ENCODE measurements at places on chromosomes 11 and 22. TPM values are rescaled to one million over a fixed set of nuclear protein-coding genes. Genes with fewer than 3 reads are reported as not detected.

DNA sequence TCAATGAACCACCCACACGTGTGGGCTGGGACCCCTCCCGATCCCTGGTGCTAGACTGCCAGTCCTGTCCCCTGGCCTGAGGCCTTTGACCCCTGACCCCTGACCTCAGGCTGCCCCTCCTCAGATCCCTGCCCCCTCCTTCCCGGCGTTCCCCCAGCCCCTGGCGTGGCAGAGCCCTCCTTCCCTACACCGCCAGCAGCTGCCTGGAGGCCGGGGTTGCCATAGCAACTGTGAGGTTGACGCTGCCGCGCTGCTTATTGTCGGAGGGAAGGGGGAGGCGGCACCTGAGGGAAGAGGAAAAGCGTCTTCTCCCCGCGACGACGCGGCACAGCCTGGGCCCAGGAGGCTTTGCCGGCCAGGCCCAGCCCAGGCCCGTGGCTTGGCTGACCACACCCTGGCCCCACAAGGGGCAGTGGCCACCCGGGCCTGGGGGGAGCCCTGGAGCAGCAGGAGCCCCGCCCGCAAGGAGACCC lies 32.6 kb downstream of the SHANK3 start:
- no peaks in the 10 kb centered on the region for H3K27me3 ChIP-seq
- no peak overlapping the region for H3K27ac ChIP-seq
- H3K4me1 ChIP-seq, result peaks cover 11% of the 10 kb centered on the region
- no peak for DNase-seq

- no peaks in the 10 kb centered on the region for H3K27me3 ChIP-seq
- H3K4me1 ChIP-seq, result no peaks in the 10 kb centered on the region
- H3K36me3 ChIP-seq, result no peaks in the 10 kb centered on the region
- H3K27ac ChIP-seq, result no peak overlapping the region
- no peak overlapping the region for H3K4me3 ChIP-seq
- no peak for DNase-seq
Observed at GRCh38 chr11:83641511-83641910, 355.3 kb upstream of the CCDC90B start.

DNA sequence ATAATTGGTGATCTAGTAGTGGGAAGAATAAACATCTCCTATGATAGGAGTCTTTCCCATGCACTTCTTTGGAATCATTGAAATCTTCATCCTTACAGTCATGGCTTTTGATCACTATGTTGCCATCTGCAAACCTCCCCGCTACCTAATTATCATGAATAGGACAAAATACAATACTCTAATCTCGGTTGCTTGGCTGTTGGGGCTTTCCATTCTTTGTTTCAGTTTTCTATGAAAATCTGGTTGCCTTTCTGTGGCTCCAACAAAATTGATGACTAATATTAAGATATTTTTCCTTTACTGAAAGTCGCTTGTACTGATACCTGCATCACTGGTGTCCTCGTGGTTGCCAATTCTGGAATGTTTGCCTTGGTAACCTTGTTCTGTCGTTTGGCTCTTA lies 11.9 kb downstream of the OR4C6 start:
- H3K4me1 ChIP-seq, result no peaks in the 10 kb centered on the region
- no peak for DNase-seq
- H3K4me3 ChIP-seq, result no peak overlapping the region
- no peaks in the 10 kb centered on the region for H3K27me3 ChIP-seq
- H3K36me3 ChIP-seq, result no peaks in the 10 kb centered on the region

- H3K27ac ChIP-seq, result no peak overlapping the region
- no peak for DNase-seq
- H3K4me1 ChIP-seq, result no peaks in the 10 kb centered on the region
- no peak overlapping the region for H3K4me3 ChIP-seq
- H3K36me3 ChIP-seq, result no peaks in the 10 kb centered on the region
Observed at GRCh38 chr11:11211888-11212287, 141.2 kb downstream of the CSNK2A3 start.

GRCh38 chr11:61828629-61829407 lies 718 bp downstream of the FADS2 start:
- no peaks in the 10 kb centered on the region for H3K27me3 ChIP-seq
- peak; percentile 57 for DNase-seq
- H3K27ac ChIP-seq, result peak overlapping the region; percentile 96

The TNKS1BP1 gene
- total RNA-seq, result 24.3 TPM

DNA sequence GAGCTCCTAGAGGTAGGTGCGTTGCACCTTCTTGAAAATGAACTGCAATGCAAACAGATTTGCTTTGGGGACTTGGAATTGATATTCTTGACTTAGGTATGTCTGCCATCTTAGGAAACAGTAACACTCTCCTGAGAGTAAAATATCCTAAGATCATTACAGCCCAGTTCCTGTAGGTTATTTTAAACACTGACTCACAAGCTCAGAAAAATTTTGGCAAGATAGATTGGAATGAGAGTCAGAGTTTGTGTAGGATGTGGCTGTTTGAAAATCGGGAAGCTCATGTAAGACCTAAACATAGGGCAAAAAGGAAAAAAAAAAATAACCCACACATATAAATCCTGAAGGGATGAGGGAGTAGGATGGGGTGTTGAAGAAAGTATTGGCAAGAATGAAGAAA lies 377.0 kb upstream of the LRRC4C start:
- H3K27me3 ChIP-seq, result no peaks in the 10 kb centered on the region
- H3K27ac ChIP-seq, result no peak overlapping the region
- no peak for DNase-seq
- H3K36me3 ChIP-seq, result no peaks in the 10 kb centered on the region
- H3K4me1 ChIP-seq, result no peaks in the 10 kb centered on the region
- no peak overlapping the region for H3K4me3 ChIP-seq

DNA sequence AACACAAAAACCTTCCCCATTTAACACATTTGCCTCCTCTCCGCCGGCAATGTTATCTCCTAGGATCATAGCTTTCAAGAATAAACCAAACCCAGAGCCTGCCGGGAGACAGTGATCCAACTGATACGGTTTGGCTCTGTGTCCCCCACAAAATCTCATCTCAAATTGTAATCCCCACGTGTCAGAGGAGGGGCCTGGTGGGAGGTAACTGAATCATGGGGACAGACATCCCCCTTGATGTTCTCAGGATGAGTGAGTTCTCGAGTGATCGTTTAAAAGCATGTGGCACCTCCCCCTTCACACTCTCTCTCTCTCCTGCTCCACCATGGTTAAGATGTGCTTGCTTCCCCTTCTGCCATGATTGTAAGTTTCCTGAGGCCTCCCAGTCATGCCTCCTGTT lies 33.3 kb downstream of the RBFOX2 start:
- no peak for DNase-seq
- H3K4me1 ChIP-seq, result no peaks in the 10 kb centered on the region
- no peak overlapping the region for H3K4me3 ChIP-seq
- no peaks in the 10 kb centered on the region for H3K36me3 ChIP-seq

The MN1 gene
- total RNA-seq, result 0.07 TPM

- no peaks in the 10 kb centered on the region for H3K36me3 ChIP-seq
- no peaks in the 10 kb centered on the region for H3K4me1 ChIP-seq
- DNase-seq, result no peak
- H3K4me3 ChIP-seq, result no peak overlapping the region
- H3K27me3 ChIP-seq, result peaks cover 8% of the 10 kb centered on the region
Observed at GRCh38 chr11:120545813-120546212, 34.3 kb downstream of the GRIK4 start.

- no peak overlapping the region for H3K27ac ChIP-seq
- no peaks in the 10 kb centered on the region for H3K36me3 ChIP-seq
- H3K27me3 ChIP-seq, result no peaks in the 10 kb centered on the region
- no peak overlapping the region for H3K4me3 ChIP-seq
- peak; percentile 4 for DNase-seq
- no peaks in the 10 kb centered on the region for H3K4me1 ChIP-seq
Observed at GRCh38 chr11:15941206-15941770, 415.1 kb downstream of the SOX6 start.
